NCI-H187 treated with DMSO at 0.1 percent for 48 hours (cell line): ENCODE measurements at places on chromosomes 5 and 9.

GRCh38 chr5:135124724-135125123 lies 90.7 kb upstream of the PITX1 start:
- DNase-seq, result no peak

GRCh38 chr9:131734781-131735180 lies 5.1 kb downstream of the RAPGEF1 start:
- DNase-seq, result no peak

GRCh38 chr5:74382123-74382855 lies 258.2 kb downstream of the ENC1 start:
- no peak for DNase-seq

DNA sequence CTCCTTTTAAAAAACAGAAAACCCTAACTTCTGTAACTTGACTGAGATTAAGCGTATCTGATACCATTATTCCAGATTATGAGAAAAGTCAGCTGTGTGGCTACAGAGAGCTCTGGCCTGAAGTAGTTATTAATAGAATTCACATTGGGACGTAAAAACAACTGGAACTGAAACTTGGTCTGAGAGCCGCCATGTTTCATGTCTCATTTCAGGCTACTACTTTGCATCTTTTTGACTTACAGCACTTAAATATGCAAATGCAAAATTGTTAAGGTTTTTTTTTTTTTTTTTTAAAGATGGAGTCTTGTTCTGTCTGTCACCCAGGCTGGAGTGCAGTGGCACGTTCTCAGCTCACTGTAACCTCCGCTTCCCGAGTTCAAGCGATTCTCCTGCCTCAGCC lies 25.2 kb downstream of the MAP3K1 start:
- DNase-seq, result no peak

GRCh38 chr9:86099701-86100364 lies 475 bp upstream of the GOLM1 start:
- DNase-seq, result no peak

DNA sequence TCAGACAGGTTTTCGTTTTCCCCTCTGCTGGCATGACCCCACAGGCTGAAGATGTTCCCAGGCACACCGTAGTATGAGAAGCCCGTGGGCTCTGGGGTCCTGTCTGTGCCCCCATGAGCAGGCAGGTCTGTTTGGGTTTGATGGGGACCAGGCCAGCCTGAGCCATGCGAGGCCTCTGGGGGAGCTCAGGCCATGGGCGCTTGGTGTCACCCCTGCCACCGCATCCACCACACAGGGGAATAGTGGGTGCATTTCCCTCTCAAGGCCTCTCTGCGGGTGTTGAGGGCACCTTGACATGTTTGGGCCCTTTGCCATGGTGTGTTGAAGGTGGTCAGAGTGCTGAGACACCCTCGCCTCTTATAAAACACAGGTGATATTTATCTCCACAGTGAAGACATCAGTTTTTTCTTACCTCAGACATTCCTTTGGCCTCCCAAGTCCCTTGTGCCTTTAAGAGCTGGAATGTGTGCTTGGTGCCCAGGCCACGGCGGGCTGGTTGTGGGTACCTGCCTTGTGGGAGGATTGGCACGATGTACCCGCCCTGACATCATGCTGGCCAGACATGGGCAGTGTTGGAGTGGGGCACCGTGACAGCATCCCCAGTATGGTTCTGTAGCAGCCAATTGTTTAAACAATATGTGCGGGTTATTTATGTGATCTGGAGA lies 68.3 kb downstream of the WNK2 start:
- DNase-seq, result no peak

DNA sequence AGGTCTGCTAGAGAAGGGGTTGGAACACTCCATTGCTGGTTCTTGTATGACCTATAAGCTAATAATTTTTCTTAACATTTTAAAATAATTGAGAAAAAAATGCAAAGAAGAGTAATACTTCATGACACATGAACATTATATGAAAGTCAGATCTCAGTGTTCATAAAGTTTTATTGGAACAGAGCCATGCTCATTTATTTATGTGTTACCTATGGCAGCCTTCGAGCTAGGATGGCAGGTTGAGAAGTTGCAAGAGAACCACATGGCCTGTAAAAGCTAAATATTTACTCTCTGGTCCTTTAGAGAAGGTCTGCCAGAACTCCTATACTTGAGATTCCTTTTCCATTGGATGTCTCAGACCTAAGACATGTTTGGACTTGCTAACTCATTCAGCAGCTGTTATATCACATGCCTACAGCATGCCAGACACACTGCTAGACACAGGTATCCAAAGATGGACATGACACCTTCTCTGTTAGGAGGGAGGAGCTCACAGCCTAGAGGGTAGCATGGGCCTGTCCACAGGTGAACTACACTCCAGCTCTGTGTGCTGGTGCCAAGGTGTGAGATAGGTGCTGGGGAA lies 304.3 kb downstream of the ARHGAP26 start:
- no peak for DNase-seq

DNA sequence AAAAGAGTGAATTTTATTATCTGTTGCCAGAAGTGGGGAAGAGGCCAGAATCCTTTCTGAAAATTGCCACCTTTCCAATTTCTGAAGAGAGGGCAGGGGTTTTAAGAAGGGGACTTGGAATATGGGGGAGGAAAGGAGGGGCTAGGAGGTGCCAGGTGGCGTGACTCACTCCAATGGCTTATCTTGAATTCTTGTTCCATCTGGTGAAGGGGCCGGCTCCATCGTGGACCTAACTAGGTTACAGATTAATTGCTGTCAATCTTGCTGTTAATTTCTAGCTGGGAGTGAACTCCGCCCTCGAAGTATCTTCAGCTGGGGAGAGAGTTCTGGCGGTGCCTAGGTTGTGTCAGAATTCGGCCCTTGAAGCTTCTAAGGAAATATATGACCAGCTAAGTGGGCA lies 138.7 kb downstream of the YTHDC2 start:
- DNase-seq, result no peak

DNA sequence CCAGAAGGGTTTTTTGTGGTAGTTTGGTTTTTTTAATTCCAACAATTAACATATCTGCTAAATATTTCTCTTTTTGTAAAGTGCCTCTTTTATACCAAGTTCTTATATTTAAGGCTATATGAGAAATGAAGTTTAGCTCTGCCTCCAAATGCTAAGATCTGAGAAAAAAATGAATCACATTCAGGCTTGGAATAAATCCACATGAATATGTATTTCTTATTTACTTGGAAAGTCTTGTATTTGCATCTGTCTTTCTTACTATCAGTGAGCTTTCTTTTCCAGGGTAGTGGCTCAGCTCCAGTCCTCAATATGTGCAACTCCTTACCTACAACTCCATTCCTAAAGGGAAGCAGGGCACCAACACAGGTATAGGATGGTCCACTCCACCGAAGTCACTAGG lies 127.9 kb downstream of the GLIS3 start:
- no peak for DNase-seq

DNA sequence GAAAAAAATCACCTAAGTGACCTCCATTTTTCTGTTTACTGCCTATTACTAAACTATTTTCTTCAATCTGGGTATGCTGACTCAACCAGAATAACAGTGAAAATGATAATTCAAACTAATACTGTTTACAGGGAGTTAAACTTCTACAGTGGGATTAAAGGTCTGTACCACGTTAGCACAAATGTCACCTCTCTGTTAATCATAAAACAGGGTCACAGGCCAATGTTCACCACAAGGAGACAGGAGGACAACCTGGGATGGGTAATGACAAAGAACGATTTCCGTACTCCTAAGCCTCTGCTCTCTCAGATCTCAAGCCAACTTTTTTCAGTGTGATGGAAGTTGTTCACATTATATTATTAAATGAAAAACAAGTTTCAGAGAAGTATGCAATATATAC lies 2.3 kb downstream of the ALDOB start:
- DNase-seq, result no peak

DNA sequence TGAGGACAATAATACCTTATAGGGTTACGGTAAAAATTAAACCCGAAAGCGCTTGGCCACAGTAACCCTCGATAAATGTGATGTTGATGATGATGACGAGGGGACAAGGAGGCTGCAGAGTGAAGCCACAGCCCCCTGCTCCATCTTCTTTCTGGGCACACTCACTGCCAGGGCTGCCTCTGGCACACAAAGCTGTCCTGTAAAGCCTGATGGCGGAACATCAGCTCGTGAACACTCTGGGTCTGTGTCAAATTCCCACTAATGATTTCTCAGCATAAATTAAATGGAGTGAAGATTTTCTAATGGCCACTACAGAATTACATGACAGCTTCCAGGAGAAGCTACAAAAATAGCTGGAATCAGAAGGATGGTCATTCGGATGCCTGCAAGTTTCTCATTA lies 142.2 kb downstream of the TTLL11 start:
- DNase-seq, result no peak

DNA sequence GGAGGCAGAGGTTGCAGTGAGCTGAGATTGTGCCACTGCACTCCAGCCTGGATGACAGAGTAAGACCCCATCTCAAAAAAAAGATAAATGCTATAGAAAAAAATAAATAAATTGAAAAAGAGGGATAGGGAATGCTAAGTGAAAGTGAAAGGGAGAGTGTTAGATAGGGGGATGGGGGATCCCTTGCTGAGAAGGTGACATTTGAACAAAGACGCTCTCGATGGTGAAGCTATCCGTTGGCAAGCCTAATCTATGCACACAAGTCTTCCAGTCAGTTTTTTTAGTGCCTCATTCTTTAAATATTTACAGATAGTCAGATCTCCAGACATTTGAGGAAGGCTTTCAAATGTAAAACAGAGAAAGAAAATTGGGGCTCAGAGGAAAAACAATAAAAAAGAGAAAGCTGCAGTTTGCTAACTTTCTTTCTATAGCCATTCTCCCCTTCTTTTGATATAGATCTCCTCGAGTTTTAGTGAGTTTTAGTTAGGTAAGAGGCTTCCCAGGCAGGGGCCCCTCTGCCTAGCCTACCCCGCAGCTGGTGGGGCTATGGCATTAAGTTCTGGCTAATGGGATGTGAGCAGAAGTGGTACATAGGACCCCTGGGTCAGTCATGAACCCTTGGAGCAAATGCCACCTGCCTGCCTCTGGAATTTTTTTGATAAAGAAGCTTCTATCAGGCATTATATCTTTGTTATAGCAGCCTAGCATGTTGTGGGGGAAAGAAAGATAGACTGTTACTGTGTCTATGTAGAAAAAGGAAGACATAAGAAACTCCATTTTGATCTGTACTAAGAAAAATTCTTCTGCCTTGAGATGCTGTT lies 12.0 kb downstream of the GLRX start:
- DNase-seq, result no peak

GRCh38 chr9:137387114-137387890 lies 35.7 kb downstream of the EXD3 start:
- no peak for DNase-seq

GRCh38 chr9:87148331-87149104 lies 201.2 kb upstream of the GAS1 start:
- DNase-seq, result no peak

DNA sequence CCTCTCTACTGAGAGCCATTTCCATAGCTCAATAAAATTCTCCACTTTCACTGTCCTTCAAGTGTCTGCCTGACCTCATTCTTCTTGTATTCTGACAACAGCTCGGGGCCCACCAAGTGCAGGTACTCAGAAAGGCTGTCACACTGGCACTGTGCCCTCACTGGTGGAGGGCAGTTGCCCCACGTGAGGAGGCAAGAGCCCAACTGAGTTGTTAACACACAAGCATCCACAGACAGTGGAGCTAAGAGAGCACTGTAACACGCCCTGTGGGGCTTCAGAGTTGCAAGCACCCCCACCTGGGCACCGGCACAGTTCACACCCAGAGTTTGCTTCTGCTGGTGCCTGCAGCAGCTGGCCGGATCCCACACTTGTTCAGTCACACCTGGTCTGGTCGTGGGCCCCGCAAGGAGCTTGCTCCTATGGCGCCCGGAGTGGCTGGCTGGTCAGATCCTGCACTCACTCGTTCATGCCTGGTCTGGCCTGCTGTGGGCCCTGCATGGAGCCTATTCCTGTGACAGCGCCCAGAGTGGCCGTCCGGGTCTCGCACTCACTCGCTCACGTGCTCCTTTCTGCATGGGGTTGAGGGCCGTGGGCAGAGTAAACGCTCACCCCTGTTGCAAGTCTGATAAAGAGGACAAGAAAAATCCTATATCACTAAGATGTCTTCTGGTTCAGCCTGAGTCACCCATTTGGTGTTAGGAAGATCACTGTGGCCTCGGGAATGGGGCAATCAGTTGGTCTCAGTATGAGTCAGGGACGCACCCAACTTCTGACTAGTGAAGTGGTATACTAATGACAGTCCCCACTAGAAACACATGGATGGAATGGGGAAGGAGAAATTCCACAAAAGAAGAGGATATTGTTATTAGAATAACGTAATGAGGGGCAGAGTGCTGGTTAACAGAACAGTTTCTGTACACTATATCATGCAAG lies 87.0 kb upstream of the CCNH start:
- DNase-seq, result no peak

GRCh38 chr5:163350083-163350482 lies 87.3 kb upstream of the CCNG1 start:
- no peak for DNase-seq
